Activated CD4-positive, alpha-beta T cell treated with anti-CD3 and anti-CD28 coated beads, Interleukin-2, amount 50 U/mL, for 24 hours (primary cell): ENCODE measurements at places on chromosomes 5 and 9.

GRCh38 chr9:133669182-133669801 lies 33.1 kb downstream of the DBH start:
- DNase-seq = no peak

GRCh38 chr5:72849546-72849945 lies 33.1 kb downstream of the TNPO1 start:
- no peak for DNase-seq

- no peak for DNase-seq
Measured at GRCh38 chr5:112419164-112419985, at the start of gene EPB41L4A. Gene EPB41L4A (minus strand): TSS chr5:112419277. CDS start chr5:112419039, 238 bp downstream.

- DNase-seq = no peak
Measured at GRCh38 chr9:108694170-108694569, 161.6 kb downstream of the ACTL7B start.

GRCh38 chr5:69217151-69217511 lies 17.6 kb upstream of the CDK7 start:
- DNase-seq = no peak

- no peak for DNase-seq
Measured at GRCh38 chr5:95899006-95899405, 62.6 kb downstream of the ELL2 start.

GRCh38 chr5:159787837-159788236 lies 128.4 kb upstream of the ADRA1B start:
- no peak for DNase-seq

DNA sequence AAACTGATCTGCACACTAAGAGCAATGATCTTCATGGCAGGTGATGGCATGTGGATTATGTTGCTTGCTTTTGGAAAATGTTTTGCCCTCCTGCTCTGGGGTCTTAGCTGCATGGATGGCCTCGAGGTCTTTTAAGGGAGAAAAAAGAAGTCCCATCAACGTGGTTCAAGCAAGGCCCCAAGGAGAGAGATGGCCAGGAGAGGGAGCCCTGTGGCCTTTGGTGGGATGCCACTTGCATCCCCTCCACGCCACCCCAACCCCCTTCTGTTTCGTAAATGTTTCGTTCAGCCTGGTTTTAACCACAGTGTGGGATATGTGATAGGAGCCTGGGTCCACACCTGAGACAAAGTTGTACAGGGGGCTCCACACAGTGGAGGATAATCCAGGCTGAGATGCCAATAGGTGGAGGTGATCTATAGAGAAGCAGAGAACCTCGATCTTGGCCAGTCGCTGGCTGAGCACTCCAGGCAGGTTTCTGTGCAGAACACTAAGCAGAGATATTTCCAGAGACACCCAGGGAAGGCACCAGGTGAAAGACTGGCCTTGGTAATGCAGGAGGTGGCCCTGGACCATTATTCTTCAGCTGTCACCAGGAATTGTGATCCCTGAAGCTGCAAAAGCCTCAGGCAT lies 25.8 kb upstream of the FRRS1L start:
- DNase-seq = no peak

GRCh38 chr5:39503155-39503554 lies 78.4 kb upstream of the DAB2 start:
- no peak for DNase-seq

DNA sequence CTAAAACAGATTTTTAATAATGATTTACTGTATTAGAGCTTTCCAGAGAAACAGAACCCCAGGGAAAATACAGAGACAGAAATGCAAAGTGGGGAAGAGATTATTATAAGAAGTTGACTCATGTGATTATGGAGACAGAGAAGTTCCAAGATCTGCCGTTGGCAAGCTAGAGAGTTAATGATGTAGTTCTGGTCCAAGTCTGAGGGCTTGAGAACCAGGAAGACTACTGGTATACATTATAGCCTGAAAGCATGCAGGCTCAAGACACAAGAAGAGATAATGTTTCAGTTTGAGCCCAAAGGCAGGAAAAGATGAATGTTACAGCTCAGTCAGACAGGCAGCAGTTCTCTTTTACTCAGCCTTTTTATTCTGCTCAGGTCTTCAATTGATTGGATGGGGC lies 98.8 kb upstream of the NFIL3 start:
- DNase-seq = no peak

GRCh38 chr5:20420991-20421595 lies 433.1 kb upstream of the CDH18 start:
- no peak for DNase-seq

DNA sequence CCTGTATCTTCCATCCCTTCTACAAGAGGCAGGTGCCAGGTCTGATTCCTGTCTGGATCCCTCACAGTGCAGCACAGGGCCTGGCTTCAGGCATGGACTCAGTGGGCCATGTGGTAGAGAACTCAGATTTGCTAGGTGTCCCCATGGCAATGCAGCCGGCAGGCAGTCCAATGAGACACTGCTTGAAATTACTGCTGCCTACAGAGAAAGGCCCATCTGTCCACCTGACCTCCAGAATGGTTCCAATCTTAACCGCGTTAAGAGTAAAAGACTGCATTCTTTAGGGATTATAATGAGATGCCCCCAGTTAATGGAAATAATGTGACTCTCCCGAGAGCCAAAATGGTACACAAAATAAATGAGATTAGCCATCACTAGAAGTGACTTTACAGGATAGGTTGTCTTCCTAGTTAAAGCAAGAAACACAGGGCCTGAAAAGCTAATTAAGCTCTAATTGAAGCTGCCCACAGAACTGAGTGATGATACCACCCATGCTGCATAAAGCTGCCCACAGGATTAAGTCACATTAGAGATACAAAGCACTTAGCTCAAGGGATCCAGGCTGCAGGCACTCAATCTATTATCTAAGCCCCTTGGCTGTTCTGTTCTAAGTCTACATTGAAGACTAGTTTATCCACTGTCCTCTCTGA lies 11.4 kb downstream of the FAM193B start:
- DNase-seq = no peak

DNA sequence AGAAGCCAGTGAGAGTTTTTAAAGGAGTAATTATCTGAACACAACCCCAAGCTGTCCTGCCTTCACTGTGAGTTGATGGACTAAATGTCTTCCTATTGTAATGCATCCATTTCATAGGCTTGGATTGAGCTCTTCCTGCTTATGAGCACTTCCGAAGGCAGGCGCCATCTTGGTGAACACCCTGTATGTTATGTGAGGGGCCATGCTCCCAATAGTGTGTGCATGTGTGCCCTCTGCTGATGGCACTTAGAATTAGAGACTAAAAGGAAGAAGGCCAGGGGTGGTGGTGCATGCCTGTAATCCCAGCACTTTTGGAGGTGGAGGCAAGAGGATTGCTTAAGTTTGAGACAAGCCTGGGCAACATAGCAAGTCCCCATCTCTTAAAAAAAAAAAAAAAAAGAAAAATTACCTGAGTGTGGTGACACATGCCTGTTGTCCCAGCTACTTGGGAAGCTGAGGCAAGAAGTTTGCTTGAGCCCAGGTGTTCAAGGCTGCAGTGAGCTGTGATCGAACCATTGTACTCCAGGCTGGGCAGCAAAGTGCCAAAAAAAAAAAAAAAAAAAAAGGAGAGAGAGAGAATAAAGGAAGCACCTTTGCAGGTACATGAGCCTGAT lies 65.0 kb downstream of the C9orf152 start:
- DNase-seq = no peak

DNA sequence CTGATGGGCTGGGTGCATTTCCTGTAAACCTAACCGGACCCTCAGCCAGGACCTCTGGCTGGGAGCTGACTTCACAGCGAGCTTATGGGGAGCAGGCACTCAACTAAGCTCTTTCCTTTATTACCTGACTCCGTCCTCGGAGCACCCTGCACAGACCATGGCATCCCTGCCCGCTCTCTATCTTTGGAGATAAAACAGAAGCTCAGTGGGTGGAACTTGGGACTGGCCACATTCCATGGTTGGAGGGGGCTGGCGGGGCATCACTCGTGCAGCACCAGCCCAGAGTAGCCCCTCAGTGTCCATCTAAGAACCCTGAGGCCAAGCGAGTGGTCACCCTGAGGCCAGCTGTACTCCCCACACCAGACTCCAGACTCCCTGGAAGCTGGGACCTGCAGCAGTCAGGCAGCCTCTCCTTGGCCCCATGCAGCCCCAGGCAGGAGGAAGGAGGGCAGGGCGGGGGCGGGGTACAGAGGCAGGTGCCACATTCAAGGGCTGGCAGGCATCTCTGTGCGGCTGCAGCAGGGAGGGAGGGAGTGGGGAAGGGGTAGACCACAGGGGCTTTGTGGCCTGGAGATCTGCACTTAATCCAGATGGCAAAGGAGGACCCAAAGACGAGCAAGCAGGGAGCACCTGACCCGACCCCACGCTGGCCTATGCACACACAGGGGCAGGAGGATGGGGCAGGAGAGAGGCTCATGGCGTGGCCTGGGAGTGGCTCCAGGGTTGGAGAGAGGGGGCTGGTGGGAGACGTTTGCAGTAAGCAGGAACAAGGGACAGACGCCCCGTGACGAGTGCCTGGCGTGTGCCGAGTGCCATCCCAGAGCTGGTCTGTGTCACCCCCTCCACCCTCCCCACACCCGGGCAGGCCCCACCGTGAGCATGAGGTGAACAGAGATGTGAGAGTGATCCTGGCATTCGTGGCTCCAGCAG lies 26.1 kb downstream of the GLT6D1 start:
- DNase-seq = no peak

- no peak for DNase-seq
Measured at GRCh38 chr9:135079018-135079417, 8.4 kb upstream of the OLFM1 start.

- DNase-seq = no peak
Measured at GRCh38 chr9:19643875-19644274, 145.0 kb downstream of the SLC24A2 start.

- DNase-seq = no peak
Measured at GRCh38 chr9:31302620-31303418, 1081.6 kb upstream of the ACO1 start.

DNA sequence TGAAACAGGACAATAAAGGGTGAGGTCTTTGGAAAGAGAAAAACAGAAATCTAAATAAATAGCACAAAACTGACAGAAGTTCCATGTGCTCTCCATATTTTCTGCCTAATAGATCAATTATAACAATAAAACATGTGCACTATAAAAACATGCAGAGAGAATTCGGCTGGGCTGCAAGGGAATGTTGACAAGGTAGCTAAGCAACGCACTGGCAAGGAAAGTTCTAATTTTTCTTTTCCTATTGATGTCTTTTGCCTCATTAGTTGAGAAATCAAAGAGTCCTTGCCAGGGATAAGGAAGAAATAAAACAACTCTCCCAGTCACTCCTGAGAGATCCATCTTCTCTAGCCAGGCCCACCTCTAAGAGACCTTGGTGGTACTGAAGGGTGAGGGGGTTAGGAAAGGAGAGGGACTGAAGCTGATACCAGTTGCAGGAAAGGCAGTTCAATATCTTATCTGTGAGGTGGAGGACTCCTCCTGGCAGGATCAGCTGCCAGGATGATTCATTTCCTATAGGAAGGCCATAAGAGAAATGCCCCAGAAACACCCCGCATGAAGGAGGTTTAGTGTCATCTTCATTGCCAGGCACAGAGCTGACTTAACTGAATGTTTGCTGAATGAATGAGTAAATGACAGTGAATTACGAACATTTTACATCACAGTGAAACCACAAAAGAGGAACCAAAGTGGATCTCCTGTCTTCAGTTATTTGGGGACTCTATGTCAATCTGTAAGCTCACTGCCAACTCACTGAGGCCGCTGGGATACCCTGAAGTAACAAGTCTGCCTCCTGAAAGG lies 63.7 kb upstream of the IFNK start:
- DNase-seq = no peak

DNA sequence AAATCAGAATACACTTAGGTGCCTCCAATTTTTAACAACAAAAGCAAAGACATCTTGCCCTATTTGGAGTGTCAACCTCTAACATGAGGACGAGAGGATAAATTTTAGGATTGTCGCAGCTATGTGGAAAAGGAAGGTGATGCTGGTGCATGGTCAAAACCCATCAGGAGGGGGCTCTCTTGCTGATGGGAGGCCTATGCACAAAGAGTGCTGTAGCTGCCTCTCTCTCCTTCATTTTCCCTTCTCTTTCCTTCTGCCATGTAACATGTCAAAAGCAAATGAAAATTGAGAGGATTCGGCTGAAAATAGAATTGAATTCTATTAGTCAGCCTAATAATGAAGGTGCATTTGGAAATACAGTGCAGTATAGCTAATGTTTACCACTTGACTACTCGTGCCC lies 578.7 kb upstream of the ZNF462 start:
- no peak for DNase-seq

- DNase-seq = no peak
Measured at GRCh38 chr5:135571902-135572301, 6.9 kb downstream of the CXCL14 start.

- DNase-seq = no peak
Measured at GRCh38 chr9:91395553-91396471, 27.8 kb downstream of the NFIL3 start.

GRCh38 chr5:149452665-149453617 lies 73.8 kb upstream of the IL17B start:
- no peak for DNase-seq

GRCh38 chr9:20269620-20270019 lies 352.7 kb downstream of the MLLT3 start:
- no peak for DNase-seq

DNA sequence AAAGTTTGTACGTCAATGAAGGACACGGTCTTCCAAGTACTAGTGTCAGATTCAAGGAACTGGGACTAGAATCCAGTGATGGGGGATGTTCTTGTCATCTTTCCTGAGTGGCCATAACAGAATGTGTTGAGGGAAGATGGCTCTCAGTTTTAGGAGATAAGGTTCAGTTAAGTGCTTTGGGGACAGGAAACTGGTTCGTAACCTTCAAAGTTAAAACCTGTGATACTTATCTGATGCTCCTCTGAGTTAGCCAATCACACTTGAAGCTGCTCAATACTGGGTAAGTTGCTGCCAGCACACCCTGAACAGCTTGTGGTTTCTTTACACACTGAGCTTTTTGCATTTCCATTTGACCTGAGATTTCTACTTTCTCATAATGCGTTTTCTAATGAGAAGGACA lies 64.4 kb downstream of the PIK3R1 start:
- no peak for DNase-seq

DNA sequence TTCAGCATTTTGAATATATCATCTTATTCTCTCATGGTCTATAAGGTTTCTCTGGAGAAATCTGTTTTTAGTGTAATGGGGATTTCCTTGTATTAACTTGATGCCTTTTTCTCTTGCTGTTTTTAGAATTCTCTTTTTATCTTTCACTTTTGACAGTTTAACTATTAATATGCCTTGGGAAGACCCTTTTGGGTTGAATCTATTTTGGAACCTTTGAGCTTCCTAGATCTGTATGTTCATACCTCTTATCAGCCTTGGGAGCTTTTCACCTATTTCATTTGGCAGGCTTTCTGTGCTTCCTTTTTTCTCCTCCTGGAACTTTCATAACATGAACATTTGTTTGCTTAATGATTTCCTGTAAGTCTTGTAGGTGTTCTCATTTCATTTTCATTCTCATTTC lies 22.2 kb downstream of the RCL1 start:
- no peak for DNase-seq

GRCh38 chr5:178090856-178091255 lies 22.5 kb upstream of the N4BP3 start:
- DNase-seq = no peak

- DNase-seq = no peak
Measured at GRCh38 chr9:90974016-90974415, 172.4 kb downstream of the SYK start.

DNA sequence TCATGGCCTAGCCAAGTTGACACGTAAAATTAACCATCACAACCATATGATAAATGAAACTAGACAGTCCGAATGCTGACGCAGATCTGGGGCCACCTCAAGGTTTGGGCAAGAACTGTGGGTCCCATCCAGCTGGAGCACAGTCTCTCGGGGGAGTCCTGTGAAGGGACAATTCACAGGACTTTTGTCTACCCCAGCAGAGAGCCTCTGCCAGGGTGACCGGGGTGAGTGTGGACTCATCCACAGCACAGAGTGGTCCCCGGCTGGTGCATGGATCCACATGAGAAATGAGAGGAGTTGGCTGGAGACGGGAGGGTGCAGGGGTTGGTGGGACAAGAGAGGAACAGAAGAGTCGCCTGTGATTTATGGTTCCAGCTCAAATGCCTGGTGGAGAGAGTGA lies 17.7 kb upstream of the MED10 start:
- no peak for DNase-seq
